Spinal cord (tissue), 10 donors: ENCODE measurements at places on chromosomes 6 and 20.

- no peak overlapping the region for H3K4me3 ChIP-seq
- no peak overlapping the region for H3K27ac ChIP-seq
- no peak for DNase-seq
- no peaks in the 10 kb centered on the region for H3K27me3 ChIP-seq
These were observed 40.1 kb upstream of the SIRPA start for GRCh38 chr20:1855109-1855508.

DNA sequence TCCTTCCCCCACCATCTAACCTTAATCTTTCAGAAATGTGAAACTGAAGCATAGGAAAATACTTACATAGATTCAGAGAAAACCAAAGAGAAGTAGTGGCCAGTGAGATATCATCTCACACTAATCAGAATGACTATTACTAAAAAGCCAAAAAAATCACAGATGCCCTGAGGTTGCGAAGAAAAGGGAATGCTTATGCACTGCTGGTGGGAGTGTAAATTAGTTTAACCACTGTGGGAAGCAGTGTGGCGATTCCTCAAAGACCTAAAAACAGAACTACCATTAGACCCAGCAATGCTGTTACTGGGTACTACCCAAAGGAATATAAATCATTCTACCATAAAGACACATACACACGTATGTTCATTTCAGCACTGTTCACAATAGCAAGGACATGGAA, 9.2 kb upstream of the PREX1 start:
- H3K27me3 ChIP-seq: no peaks in the 10 kb centered on the region
- DNase-seq: no peak
- no peak overlapping the region for H3K27ac ChIP-seq
- H3K36me3 ChIP-seq: no peaks in the 10 kb centered on the region
- H3K4me3 ChIP-seq: no peak overlapping the region

DNA sequence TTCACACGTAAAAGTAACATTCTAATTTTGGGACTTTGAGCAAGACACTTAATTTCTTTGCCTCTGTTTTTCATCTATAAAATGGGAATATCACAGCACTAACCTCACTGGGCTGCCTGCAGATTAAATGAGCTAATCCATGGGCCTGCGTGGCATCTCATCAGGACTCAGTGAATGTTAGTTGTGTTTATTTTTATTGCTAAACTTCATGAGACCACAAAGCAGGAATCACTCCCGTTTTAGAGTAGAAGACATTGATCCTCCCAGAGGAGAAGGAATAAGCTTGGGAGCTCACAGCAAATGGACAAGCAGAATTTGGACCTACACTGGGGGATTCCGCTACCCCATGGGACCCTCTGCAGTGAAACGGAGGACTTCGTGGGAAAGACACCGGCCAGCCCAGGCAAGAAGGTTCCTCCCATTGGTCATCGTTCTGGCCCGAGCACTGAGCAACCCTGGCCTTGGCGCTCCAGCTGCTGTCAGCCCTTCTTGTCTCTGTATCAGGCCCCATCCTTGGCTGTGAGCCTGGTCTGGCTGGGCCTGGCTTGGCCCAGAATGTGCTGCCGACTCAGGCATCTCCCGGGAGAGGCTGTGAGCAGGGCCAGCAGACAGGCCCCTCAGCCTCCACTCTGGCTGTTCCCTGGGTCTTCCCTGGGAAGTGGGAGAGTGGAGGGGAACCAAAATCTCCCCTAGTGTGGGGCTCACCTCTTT, 79.8 kb downstream of the NFATC2 start:
- peaks cover 22% of the 10 kb centered on the region for H3K4me1 ChIP-seq
- H3K27me3 ChIP-seq: no peaks in the 10 kb centered on the region
- peak; percentile 52 for DNase-seq

GRCh38 chr6:31687321-31687720, 6.5 kb upstream of the LY6G5C start:
- peaks cover 16% of the 10 kb centered on the region for H3K4me1 ChIP-seq
- H3K4me3 ChIP-seq: no peak overlapping the region
- peaks cover 77% of the 10 kb centered on the region for H3K36me3 ChIP-seq
